NCI-H1105 (cell line): ENCODE measurements at places on chromosomes 11 and 22.

- no peak for DNase-seq
Observed at GRCh38 chr11:61983419-61983818, 16.0 kb upstream of the FTH1 start.

- no peak for DNase-seq
Observed at GRCh38 chr11:20854215-20854955, 185.0 kb downstream of the NELL1 start.

DNA sequence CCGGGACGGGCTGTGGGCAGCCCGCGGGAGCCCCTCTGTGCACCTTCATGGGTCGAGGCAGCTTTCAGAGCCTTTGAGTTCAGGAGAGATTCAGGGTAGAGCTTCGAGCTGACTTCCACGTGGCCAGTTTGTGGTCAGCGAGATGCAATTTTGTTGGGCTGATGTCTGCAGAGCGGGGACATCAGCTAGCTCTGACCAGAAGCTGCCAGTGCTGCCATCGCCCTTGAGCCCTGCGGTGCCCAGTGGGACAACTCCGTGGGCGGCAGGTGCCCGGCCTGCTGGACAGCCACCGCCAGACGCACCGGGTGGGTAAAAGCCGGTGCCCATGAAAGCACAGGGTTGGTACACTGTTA lies 719 bp downstream of the TALDO1 start:
- DNase-seq = no peak

DNA sequence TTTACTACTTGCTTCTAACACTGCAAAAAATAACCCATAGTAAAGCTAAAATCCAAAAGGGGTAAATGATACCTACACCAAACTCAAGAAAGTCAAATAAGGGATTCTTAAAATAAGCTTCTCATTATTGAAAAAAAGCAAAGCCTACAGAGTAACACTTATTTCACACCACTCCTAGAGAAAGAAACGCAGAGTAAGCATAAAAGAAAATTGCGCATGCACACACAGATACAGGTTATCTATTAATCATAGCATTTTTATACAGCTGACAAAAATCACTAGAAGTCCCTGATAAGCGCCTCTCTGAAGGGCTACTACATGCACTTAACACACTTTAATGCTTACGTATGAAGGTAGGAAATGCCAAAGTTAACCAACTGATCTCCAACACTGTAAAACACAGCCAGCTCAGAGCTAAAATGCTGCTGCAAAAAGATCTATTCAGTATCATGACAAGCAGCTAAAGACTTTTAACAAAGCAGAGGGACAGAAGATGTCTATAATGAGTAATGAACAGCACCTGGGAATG lies 14.0 kb downstream of the RBFOX2 start:
- DNase-seq = no peak

DNA sequence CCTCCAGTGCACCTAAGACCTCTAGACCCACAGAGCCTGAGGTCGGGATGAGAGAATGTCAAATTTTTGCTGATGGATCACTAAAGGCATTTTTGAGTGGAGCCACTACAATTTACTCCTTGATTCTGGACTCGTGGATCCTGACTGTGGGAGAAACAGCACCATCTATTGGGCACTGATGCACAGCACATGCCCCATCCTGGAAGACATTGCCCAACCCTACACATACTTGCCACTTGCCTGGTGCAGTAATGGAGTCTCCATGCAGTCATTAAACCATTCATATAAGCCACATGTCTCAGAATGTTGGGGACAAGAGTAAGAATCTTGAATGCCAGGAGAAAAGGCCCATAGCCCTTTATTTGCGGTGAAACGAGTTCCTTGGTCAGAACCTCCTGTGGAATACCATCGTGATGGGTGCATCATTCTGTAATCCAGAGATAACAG lies 103.9 kb downstream of the GGTLC2 start:
- DNase-seq = no peak

GRCh38 chr11:78261828-78262227 lies 73.1 kb downstream of the USP35 start:
- DNase-seq = no peak
